Activated T-helper 1 cell treated with anti-CD3 and anti-CD28 coated beads, Interleukin-12 subunit alpha, Interleukin-12 subunit beta, Interleukin-2, Interleukin-4 antibody, amounts not matched to agents 30 ng/mL and 10 ng/mL and 1 ng/mL, durations not matched to agents 14 hours and 24 hours and 36 hours (primary cell): ENCODE measurements at places on chromosomes 1 and 21. TPM values are rescaled to one million over a fixed set of nuclear protein-coding genes. Genes with fewer than 3 reads are reported as not detected.

ABCG1 gene
- 9.3 and 10.2 TPM in 2 replicates for total RNA-seq

- no peak for DNase-seq
Observed at GRCh38 chr1:228988664-228989063, 253.4 kb downstream of the RHOU start.

TDRD10 gene
- total RNA-seq: not detected in 2 replicates

SPRR2F gene
- total RNA-seq: not detected in 2 replicates

- no peak for DNase-seq
Observed at GRCh38 chr21:17351766-17352165, 161.1 kb upstream of the CXADR start.

DNA sequence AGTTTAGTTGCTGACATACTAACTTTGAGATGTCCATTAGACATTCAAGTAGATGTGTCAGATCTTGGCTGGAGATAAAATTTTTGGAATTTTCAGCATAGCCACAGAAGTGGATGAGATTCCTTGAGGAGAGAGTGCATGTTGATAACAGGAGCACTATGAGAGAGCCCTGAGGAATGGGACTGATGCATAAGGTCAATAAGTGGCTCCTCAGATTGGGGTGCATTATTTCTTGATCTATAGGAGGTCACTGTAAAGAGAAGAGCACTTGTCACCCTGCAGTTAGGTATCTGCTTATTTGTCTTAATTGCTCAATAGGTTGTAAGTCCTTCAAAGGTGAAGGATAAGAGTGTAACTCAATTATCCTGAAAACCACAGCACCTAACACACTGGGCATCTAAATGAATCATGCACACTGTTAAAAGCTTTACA is 52.0 kb upstream of the TACSTD2 start:
- DNase-seq: no peak

VANGL2 gene
- total RNA-seq: not detected in 2 replicates

GRCh38 chr1:162548170-162548569 is 13.4 kb upstream of the UAP1 start:
- no peak for DNase-seq

CFHR5 gene
- total RNA-seq: not detected in 2 replicates

DNA sequence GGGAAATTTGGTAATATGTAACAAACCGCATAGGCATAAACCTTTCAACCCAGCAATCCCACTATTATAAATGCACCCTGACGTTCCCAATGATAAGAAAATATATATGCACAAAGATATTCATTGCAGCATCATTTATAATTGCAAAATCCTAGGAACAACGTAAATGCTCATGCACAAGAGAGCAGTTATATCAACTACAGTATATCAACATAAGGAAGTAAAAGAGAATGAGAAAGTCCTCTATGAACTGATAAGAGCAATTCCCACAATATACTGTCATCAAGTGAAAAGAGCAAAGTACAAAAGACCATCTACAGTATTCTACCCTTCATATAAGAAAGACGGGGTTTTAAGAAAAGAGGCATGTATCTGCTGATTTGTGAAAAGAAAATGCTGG is 229.9 kb downstream of the SLC45A1 start:
- no peak for DNase-seq

DNA sequence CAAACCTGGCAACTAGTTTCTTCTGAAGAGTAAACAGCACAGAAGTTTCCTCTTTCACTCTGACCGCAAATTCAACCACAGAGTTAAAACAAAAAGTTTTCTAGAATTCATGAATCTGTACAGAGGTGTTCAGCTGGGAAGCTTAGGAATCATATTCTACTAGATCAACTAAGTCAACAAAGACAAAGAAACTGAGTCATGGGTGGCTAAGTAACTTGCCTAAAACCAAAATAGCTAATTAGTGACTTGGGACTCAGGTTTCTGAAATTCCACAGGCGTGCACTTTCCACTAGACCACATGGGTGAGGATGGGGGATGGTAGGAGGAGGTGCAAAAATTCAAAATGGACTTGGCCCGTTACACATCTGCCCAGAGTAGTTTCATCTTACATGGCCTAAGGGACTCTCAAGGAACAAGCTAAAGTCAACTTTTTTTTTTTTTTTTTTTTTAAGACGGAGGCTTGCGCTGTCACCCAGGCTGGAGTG is 25.8 kb downstream of the PTPN14 start:
- no peak for DNase-seq

DNA sequence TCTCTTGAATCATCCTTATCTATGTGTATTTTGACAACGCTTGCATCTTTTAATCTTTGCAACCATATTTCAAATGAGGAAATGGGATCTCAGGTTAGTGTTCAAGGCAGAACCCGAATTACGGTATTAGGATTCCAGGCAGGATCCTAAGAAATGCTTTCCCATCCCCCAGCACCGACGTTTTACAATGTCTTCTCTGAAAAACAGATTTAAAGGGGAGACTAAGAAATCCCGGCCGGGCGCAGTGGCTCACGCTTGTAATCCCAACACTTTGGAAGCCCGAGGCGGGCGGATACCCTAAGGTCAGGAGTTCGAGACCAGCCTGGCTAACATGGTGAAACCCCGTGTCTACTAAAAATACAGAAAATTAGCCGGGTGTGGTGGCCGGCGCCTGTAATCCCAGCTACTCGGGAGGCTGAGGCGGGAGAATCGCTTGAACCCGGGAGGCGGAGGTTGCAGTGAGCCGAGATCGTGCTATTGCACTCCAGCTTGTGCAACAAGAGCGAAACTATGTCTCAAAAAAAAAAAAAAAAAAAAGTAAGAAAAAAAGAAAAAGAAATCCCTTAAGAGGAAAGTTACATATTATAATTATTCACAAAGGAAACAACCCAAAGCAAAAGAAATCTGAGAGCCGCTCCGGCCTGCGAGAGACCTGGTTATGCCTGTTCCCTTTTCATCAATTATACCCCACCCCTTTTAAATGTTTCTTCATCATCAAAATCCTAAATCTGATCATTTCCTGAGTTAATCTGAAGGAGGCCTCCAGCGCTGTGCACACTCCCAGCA is 801 bp upstream of the GORAB start:
- DNase-seq: no peak

- no peak for DNase-seq
Observed at GRCh38 chr1:29437946-29438345, 201.6 kb downstream of the PTPRU start.

- no peak for DNase-seq
Observed at GRCh38 chr21:26124421-26124833, 46.1 kb downstream of the APP start.

DNA sequence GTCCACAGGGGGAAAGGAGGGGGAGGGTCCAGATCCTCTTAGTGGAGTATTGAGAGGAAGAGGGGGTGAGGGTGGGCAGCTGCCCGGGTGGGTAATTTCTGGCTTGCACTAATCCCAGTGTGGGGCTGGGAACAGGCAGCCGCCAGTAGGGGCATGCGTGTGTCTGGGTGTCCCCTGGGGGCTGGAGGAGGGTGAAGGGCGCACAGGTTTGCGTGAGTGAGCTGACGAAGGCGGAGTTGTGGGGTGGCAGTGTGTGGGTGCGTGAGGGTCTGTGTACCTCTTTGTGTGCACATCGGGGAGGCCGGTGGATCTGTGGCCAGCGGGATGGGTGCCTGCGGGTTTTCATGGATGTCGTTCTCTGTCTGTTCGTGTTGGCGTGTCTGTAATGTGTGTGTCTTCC is 97.3 kb downstream of the PAX7 start:
- DNase-seq: no peak

DNA sequence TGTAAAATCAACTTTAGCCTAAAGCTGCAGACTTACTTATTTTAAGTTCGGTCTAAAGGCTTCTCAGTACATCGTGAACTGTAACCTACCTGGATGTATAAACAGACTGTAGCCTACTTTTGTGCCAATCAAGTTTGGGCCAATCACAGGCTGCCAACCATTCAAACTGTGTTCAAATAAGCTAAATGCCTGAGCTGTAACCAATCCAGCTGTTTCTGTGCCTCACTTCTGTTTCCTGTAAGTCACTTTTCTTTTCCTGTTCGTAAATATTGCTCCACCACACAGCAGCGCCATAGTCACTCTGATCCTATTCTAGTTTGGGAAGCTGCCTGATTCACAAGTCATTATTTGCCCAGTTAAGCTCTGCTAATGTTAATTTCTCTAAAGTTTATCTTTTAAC is 37.5 kb upstream of the SLAMF9 start:
- DNase-seq: peak; percentile 7

DNA sequence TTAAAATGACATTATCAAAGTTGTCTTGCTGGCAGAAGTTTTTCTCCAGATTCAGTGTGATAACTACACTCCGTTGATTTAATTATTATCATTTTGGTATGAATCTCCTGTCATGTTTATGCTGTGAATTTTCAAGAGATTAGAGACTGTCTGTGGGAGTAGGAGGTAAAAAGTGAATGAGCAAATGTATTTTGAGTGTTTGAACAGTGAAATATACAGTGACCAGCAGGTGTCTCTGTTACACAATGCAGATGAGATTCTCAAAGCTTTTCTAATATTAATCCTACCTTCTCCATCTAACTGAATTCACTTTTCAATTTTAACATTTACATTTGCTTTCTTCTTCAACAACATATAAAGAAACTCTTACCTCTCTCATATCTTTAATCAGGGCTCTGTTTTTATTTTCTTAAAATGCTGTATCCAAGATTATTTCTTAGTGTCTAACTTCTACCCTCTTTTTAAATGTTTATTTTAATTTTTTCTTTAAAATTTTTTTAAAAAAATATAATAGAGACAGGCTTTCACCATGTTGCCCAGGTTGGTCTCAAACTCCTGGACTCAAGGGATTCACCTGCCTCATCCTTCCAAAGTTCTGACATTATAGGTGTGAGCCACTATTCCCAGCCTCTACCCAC is 20.9 kb upstream of the HSPA13 start:
- no peak for DNase-seq

DPT gene
- total RNA-seq: not detected in 2 replicates

DNA sequence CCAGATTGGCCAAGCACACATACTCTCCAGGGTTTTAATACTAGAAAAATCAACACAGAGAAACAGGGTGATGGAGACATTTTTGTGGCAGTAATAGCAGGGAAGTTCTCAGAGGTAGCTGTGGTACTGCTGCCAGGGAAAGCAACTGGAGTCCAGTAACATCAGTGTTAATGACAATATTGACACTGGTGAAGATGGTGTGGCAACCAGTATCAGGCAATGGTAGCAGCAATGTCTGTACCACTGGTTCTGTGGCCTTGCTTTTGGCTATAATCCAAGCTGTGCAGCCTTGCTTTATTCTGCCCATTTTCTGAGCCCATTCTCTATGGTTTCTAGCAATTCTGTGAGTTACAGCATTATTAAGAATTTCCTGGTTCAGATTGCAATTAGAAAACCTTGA is 1.6 kb upstream of the SNX7 start:
- no peak for DNase-seq

DNA sequence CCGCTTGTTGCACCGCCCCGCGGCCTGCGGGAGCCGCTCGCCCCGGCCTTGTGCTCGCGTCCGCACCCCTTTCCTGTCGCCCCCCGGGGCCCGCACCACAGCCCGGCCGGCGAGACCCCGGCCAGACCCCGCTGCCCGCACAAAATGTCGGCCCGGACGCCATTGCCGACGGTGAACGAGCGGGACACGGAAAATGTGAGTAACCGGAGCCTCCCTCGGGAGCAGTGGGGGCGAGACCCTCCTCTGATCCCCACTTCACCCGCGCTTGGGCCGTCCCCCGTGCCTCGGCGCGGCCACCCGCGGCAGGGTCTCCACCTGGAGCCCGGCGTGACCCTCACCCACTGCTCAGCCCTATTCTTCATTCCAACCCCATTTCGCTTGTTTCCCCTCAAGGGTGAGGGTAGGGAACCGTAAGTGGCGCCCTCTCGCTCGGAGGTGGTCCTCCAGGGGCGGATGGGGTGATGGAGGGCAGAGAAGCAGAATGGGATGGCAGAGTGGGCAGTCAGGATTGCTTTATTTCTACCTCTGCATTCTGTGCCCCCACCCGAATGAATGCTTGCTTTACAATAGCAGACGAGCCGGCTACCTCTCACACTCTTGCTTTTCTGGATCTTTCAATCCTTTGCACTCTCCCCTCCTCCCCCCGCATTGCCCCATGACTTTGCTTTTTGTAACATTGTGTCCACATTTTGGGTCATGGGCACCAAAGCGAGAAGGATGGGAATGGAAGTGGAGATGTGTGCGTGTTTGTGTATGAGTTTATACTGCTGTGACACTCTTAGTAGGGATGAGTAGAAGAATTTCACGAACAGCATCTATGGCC is 954 bp downstream of the MARK1 start:
- DNase-seq: no peak

- no peak for DNase-seq
Observed at GRCh38 chr1:10210841-10211804, 753 bp downstream of the KIF1B start.

DNA sequence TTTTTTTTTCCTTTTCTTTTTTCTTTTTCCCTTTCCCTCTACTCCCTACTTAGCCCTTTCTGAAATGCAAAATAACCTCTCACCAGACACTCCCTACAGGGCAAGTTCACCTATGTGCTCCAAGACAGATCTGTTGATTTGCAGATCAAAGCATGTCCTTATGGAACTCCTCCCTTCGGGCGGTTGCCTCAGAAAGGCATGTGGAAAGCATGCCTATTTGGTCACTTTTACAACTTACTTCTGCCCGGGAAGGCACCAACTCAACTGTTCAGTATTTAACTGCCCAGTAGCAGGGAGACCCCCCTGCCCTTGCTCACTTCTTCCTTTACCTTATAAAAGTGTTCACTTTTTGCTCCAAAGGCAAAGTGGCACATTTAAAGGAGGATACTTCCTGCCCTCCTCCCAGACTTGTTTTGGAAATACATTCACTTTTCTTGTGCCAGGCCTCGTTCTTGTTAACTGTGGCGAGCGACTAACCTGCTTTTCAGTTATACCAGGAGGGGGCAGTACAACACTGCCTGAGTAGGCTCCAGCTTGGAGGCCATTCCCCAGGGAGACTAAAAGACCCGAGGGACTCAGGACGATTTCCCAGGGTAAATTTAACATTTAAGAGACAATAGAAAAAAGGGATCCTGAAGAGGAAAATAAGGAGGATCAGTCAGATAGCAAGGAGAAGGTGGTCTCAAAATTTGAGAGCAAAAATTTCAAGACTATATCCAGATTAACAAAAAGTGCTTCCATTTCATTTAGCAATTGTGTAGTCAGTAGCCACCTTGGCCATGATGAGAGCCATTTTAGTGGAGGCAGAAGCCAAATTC is 12.3 kb upstream of the SLAMF7 start:
- DNase-seq: no peak

GLMN gene
- 29.2 and 29.7 TPM in 2 replicates for total RNA-seq

OR2L13 gene
- total RNA-seq: not detected in 2 replicates
